ENCODE measurements at places on chromosomes 5 and 9. TPM values are rescaled to one million over a fixed set of nuclear protein-coding genes. Genes with fewer than 3 reads are reported as not detected.

Gene GLDC
- 1.0 TPM for total RNA-seq

Gene NUTM2F
- total RNA-seq = not detected

Gene PITX1
- total RNA-seq = 0.39 TPM

Gene CYLC2
- total RNA-seq = not detected

Gene CER1
- total RNA-seq = not detected

Gene CYSTM1
- 9.2 TPM for total RNA-seq

Gene IL5
- 113 TPM for total RNA-seq

Gene TMEFF1
- 1.1 TPM for total RNA-seq

Gene AQP3
- total RNA-seq = 2.1 TPM

Gene N4BP3
- 3.4 TPM for total RNA-seq

Gene F2RL2
- total RNA-seq = 0.05 TPM

Gene OMD
- total RNA-seq = not detected

Gene CEP120
- 25.3 TPM for total RNA-seq

Gene PRRT1B
- not detected for total RNA-seq

Gene AFAP1L1
- total RNA-seq = not detected

Gene GRAMD2B
- total RNA-seq = 8.8 TPM

Gene MORN5
- not detected for total RNA-seq

Gene KCNIP1
- not detected for total RNA-seq

Gene SLC36A3
- not detected for total RNA-seq

Gene F2R
- 3.3 TPM for total RNA-seq

Gene CDKN2B-AS1
- total RNA-seq = 0.82 TPM

Gene PCDHGC5
- not detected for total RNA-seq

Gene PCDHGB3
- total RNA-seq = 0.85 TPM

Gene TMC1
- not detected for total RNA-seq

Gene DRD1
- not detected for total RNA-seq

Gene IL4
- 21.6 TPM for total RNA-seq

Gene INSL6
- not detected for total RNA-seq

Gene ALDH7A1
- 3.5 TPM for total RNA-seq

Gene FAM169A
- 2.1 TPM for total RNA-seq
